OCI-M1 (cell line): ENCODE measurements at places on chromosomes 6 and 20.

GRCh38 chr6:34457742-34458735, 7.8 kb upstream of the PACSIN1 start:
- no peak for DNase-seq

DNA sequence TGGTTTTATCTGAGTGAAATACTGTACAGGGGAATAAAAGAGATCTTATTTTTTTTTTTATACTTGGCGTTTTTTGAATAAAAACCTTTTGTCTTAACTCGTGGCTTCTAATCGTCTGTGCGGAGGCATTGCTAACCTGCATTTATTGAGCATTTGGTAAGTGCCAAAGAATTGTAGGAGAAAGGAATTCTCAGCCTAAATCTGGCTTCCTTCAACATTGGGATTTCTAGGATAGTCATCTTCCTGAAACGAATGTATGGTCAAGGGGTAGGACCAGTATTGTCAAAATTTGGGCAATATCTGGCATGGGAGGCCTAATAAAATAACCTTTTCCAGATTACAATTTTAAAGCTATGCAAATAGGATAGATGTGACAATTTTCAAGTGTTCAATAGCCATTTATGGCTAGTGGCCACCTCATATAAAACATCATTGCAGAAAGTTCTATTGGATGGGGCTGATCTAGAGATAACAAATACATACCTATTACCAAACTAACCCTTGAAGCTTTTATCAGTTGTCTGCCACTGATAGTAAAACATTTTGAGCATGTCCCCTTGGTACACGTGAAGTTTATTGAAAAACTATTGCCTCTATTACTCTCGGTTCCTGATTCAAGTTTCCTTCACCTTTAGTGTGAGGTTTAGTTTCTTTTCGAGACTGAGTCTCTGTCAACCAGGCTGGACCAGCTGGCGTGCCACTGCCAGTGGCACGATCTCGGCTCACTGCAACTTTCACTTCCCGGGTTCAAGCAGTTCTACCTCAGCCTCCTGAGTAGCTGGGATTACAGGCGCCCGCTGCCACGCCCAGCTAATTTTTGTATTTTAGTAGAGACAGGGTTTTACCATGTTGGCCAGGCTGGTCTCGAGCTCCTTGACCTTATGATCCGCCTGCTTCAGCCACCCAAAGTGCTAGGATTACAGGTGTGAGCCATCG, 5.6 kb downstream of the PIM1 start:
- peak; percentile 96 for DNase-seq

GRCh38 chr6:149951096-149951495, 9.3 kb downstream of the ULBP2 start:
- DNase-seq: no peak

- no peak for DNase-seq
Measured at GRCh38 chr20:40584130-40584809, 104.8 kb downstream of the MAFB start.

- DNase-seq: no peak
Measured at GRCh38 chr6:98920904-98921431, 26.8 kb downstream of the FBXL4 start.

- DNase-seq: peak; percentile 34
Measured at GRCh38 chr20:56974499-56975250, 291.8 kb downstream of the BMP7 start.

- no peak for DNase-seq
Measured at GRCh38 chr20:30610029-30610693, 647.3 kb upstream of the DEFB115 start.
